ENCODE measurements at places on chromosomes 7 and 10.
A peak's percentile ranks its signal among the peaks of the same experiment; 100 is the strongest.

DNA sequence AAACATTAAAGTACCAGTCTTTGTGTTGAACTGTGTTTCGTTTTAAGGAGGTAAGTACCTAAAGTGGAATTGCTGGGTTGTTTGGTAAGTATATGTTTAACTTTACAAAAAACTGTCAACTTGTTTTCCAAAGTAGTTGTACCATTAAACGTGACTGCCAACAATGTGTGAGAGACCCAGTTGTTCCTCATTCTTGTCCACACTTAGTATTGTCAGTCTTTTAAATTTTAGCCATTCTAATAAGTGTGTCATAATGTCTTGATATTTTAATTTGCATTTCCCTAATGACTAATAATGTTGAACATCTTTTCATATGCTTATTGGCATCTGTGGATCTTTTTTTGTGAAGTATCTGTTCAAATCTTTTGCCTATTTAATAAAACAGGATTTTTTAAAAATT is 74.3 kb downstream of the POLL start:
- DNase-seq = no peak

GRCh38 chr7:151056666-151057505 is 811 bp downstream of the CDK5 start:
- DNase-seq = no peak

DNA sequence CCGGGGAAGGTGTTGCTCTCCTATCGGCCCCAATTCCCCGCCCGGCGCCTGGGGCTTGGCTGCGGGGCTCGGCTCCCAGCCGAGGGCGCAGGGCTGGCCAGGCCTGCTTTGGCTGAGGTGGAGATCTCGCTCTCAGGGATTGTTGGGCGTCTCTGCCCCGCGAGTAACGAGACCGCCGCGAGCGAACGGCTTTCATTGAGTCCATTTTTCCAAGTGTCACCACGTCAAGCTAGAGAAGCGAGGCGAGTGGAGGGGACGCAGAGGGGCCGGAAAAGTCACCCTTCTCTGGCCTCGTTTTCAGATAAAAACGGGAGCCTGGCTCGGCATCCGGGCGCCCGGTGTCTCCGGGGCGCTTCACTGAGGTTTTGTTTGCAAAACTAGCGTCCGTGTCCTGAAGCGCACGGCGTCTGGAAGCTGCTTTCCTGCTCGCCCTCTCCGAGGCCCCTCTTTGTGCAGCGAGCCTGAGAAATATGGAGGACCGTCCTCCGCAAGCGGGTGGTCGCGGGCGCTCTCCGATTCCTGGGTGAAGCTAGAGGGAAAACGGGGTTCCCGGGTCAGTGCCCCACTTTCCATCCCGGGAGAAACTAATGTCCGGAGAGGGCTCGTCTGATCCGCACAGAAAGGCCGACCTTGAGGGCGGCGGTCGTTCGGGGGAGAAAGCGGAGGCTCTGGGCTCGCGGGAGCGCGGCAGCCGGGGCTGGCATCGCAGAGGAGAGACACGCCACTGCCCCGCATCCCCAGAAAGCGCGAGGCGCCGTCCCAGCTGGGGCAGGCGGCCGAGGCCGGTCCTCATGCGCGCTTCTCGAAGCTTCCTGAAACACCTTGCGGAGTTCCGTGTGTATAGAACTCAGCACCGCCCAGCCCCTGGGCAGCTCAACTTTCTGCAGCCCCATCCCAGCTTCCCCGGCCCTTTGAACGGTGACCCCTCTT is 3.5 kb upstream of the EN2 start:
- no peak for DNase-seq

DNA sequence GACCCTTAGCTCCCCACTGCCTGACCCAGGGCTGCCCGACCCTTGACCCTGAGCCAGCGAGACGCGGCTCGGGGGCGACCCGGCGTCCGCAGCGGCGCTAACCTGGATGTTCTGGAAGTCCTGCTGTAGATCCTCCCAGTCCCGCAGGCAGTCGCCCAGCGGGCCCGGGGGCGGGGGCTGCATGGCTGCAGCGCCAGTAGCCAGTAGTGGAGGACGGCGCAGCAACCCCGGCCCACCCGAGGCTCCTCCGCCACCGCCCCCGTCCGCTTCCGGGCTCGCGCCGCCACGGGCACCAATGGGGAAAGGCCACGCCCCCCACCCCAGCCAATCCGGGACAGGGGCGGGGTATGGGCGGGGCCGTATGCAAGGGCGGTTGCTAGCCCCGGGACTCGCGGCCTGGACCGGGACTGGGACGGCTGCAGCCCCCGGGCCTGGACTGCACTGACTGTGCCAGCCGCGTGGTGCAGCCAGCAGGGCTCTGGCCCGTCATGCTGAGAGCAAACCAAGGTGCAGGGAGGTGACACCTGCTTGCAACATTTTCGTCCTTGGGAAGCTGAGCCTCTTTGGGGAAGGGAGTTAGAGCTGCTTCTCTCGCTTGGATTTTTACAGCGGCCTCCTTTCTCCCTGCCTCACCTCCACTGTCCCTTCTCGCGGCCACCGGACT is at the start of gene TMEM120A:
TSS of gene TMEM120A (minus strand) at position 208 of the 664 bp plus-strand sequence. CDS start at position 183, 25 bp downstream.
- DNase-seq = peak; percentile 94

GRCh38 chr10:113532724-113533123 is 20.1 kb upstream of the HABP2 start:
- DNase-seq = no peak

GRCh38 chr10:22534849-22535604 is 179.4 kb downstream of the PIP4K2A start:
- DNase-seq = peak; percentile 53

- peak; percentile 81 for DNase-seq
Measured at GRCh38 chr10:77877441-77878344, 48.9 kb downstream of the DLG5 start.

DNA sequence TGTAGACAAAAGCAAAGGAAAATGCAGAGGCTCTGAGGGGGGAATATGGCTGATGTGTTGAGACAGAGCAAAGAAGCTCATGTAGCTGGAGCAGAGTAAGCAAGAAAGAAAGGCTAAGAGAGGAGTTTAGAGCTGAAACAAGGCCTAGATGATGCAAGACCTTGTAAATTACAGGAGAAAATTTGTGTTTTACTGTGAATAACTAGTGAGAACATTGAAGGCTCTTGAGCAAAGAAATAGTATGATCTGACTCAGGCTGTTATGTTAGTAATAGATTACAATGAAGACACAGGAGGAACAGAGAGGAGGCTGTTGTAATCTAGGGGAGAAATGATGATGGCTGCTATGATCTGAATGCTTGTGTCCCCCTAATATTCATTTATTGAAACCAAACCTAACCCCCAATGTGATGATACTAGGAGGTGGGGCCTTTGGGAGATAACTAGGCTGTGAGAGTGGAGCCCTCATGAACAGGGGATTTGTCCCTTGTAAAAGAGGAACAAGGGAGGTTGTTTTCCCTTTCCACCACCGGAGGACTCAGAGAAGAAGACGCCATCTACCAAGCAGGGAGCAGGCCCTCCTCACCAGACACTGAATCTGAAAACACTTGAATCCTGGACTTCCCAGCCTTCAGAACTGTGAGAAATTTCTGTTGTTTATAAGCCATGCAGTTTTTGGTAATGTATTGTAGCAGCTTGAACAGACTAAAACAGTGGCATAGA is 394.9 kb downstream of the HTR7 start:
- peak; percentile 8 for DNase-seq

- no peak for DNase-seq
Measured at GRCh38 chr7:107049480-107049879, 5.0 kb downstream of the PRKAR2B start.

- DNase-seq = no peak
Measured at GRCh38 chr10:48234295-48234694, 40.2 kb downstream of the FRMPD2 start.

DNA sequence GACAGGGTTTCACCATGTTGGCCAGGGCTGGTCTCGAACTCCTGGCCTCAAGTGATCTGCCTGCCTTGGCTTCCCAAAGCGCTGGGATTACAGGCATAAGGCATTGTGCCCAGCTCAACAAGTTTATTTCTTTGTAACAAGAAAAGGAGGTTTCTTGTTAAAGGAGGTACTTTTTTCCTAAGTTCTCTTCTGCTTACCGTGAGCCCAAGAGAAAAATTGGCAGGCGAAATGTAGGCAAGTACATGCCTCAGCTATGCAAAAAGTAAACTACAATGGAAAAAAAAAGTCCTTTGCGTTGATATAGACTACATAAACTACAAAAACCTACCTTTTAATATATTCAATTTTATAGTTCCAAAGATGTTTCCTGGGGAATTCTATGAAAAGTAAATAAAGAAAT is 122.6 kb downstream of the DKK1 start:
- no peak for DNase-seq

DNA sequence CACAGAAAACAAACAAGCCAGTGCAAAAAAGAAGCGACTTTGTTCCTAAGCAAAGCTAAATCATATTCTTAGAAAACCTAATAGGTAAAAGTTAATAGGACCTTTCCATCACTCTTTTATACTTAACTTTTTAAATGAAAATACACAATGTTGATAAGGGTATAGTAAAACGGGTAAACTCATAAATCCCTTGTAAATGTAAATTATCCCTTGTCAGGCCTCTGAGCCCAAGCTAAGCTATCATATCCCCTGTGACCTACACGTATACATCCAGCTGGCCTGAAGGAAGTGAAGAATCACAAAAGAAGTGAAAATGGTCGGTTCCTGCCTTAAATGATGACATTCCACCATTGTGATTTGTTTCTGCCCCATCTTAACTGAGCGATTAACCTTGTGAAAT is 76.4 kb downstream of the GSAP start:
- no peak for DNase-seq
